Activated CD4-positive, alpha-beta memory T cell treated with anti-CD3 and anti-CD28 coated beads, Interleukin-2, amount 10 ng/mL, durations not matched to agents 7 days and 5 days (primary cell): ENCODE measurements at places on chromosomes 12 and 14.
A peak's percentile ranks its signal among the peaks of the same experiment; 100 is the strongest.

GRCh38 chr14:104689109-104689880 is at the start of gene INF2:
Gene INF2, plus strand, starts transcription at chr14:104689618. Its CDS starts 11,748 bp downstream, at chr14:104701366.
- DNase-seq = peak; percentile 59

DNA sequence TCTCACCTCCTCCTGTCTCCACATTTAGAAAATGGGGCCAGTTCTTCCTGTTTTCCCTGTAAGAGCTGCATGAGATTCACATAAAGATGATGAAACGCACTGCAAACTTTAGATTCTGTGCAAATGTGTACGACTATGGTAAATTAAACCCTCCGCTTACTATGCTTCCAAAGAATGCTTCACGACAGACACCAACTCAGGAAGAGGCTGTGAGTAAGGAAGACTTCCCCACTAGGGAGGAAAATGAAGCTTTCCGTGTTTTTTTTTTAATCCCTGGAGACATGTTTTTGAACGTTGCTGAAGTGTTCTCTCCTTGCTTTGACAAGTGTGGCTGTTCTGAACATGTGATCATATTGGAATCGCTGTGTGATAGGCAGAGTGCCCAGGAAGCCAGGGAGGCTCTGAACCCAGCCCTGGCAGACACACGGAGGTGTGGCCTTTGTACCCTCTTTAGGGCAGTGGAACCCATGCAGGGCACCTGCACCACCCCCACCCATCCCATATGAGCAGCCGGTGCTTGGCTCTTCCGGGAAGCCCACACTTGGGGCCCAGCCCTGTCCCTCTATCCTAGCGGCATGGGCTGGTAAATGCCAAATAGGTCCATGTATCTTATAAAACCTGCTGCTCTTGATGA is 7.5 kb upstream of the SYNE3 start:
- DNase-seq = peak; percentile 67

GRCh38 chr12:43352001-43352400 is 200.0 kb downstream of the ADAMTS20 start:
- no peak for DNase-seq

GRCh38 chr14:61406198-61406597 is 84.8 kb downstream of the PRKCH start:
- no peak for DNase-seq

- DNase-seq = no peak
These were observed 650 bp downstream of the GALC start for GRCh38 chr14:87992346-87992717.

DNA sequence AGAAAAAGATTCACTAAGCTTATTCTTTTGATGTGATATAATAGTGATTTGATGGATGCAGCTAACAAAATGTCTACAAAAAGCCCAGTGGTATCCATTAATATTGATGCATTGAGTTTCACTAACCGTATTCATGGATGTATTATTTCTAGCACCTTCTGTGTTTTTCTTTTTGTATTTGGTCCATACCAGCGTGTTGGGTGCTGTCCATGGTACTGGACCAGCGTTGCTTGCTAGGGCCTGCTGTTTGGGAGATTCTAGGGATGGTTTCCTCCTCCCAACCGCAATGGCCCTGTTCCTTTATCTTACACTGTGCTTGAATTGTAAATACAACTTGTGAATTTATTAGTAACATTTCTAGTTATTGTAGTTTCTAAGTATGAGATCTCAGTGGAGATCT is 31.7 kb downstream of the ANO4 start:
- peak; percentile 29 for DNase-seq

DNA sequence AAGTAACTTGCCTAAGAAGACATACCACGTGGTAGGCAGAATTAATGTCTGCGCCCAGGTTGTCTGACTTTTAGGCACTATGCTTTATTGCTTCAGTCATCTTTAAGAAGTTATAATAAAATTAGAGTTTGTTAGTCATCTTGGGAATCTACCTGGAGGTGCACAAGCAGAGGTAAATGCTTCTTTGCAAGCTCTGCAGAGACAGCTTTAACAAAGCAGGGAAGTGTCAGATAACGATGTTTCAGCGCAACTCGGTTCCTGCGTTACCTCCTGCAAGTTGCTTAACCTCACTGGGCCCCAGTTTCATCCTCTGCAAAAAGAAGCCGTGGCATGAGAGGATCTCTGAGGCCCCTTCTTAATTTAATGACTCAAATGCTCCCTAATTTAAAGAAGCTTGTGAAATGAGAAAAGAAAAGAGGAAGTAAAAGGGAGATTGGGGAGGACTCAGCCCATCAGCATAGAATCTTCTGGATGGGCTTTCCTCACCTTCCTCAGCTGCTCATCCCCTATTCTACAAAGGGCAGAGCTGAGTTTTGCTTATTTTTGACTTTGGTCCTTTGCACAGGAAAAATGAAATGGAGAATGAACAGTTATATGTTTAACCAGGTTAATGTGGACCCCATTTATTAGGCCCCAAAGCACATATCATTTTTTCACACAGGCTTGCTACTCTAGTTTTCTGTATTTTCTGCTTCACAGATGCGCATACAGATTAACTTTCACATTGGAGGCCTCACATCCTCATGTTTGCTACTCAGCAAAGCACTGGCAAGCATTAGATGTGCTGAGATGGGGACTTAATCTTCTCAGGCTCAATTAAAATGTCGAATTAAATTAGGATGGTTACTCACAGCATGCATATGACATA is 5.1 kb downstream of the ARHGDIB start:
- DNase-seq = peak; percentile 39

- no peak for DNase-seq
These were observed 35.3 kb downstream of the PITPNM2 start for GRCh38 chr12:123115409-123116121.

DNA sequence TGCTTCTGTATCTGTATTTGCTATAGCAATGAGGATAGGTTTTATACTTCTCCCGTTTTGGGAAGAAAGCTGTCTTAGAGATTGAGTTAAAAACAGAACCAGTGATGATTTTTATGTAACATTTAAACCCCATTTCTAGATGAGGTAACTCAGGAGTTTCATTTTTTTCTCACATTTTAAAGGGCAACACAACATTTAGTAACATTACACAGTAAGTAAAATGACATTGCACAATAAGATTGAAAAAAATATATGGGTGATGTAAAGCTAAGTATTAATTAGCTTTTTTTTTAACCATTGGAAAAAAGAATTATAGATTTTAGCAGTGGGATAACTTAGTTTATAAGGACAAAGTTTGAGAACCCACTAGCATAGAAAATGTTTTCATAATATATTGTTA is 25.2 kb upstream of the SCFD1 start:
- no peak for DNase-seq

DNA sequence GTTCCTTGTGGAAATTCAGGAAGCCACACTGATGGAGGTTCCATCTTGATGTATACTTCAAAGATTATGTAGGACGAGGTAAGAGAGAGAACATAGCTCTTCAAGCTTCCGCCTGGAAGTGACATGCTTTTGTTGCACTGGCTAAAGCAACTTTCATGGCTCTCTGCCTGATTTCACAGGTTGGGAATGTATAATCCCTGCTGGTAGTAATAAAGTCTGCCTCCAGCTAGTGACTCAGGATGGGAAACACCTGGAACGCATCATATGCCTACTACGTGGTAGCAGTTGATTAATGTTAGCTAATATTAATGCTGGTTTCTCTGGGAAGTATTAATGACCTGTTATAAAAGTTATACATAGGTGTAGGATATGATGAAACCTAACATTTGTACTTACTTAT is 71.1 kb downstream of the PELI2 start:
- no peak for DNase-seq

- no peak for DNase-seq
These were observed 2.3 kb upstream of the ACVRL1 start for GRCh38 chr12:51904951-51905470.
